ENCODE measurements at places on chromosomes 2 and 18.

- no peak for DNase-seq
Observed at GRCh38 chr2:135796606-135797005, 40.4 kb downstream of the LCT start.

DNA sequence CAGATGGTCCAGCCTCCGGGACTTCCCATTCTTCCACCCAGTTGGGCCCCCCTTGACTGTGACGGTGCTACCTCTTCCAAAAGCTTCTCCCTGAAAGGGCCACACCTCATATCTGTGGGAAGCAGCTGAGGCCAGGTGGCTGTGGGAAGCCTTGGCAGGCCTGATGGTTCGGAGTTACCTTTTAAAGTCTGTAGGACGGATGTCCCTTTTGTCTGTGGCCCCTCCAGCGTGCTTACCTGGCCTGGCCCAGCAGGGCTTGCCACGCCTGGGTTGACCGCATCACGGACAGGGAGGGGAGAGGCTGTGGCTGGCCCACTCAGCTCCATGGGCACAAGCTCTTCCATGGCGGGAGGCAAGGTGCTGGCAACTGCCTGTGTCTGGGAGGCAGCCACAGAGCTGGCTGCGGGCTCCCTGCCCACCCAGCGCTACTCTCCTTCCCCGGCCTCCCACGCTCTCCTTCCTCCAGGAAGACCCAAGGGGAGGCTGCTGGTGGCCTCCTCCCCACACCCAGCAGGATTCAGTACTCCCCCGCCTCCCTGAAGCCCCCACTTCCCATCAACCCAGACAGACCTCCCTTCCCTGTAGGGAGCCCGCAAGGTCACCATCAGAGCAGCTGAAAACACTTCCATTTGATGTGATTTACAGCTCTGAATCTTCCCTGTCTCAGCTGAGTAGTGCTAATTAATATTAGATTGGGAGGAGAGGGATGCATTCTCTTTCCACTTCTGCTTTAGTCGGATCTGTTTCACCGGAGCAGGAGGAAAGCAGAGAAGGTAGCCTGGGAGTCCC lies 52.8 kb downstream of the EDAR start:
- DNase-seq: no peak

DNA sequence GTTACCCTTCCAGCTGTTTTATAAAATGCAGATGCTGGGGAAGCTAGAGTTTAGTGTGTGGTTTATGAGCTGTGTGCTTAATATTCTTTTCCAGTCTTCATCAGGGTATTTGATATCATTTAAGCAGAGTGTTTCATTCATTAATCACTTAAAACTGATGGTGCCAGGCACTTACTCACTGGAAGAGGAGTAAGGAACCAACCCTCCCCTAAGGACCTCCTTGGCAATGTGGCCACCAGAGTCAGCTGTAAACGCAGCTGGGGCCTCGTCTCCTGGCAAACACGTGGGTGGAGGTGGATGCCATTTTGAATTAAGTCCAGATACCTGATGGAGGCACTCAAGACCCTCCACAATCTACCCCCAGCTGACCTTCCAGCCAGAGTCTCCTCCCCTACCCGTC lies 331.6 kb downstream of the CLIP4 start:
- DNase-seq: no peak

DNA sequence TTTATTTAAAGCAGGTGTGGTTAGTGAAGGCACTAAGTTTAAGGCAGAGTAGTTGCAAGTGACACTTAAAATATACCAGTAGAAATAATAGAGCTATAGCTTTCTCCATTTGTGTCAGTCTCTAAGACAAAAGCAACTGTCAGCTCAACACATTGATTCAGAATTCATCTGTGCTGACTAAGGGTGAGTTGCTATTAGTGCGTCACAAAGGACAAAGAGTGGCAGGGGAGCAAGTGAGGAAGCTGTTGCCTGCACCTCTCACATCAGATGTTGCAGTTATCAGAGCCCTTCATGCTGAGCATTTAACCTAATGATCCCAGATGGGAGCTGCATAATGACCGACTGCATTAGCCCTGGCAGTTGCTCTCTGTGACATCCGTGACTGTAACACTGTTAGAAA lies 138.6 kb downstream of the DTNA start:
- no peak for DNase-seq

- DNase-seq: no peak
Observed at GRCh38 chr2:9234680-9235146, 28.1 kb downstream of the ASAP2 start.

DNA sequence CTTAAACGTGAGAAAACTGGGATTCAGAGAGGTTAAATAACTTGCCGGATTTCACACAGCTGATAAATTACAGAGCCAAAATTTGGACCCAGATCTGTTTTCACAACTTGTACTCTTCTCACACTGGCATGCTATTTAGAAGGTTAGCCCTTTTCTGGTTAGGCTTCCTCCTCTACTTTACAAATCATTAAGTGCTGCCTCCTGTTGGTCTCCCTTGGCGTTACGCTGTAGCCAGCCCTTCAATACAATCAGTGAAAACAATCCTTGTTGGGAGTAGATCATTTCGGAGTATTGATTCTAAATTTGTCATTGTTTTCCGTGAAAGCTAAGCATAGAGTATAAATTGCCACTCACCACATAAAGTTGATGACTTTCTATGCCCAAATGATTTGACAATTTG lies 153.5 kb downstream of the ARHGAP15 start:
- DNase-seq: peak; percentile 17

All from hematopoietic multipotent progenitor cell treated with erythropoietin and hydrocortisone succinate and interleukin-3 and kit ligand, for 8 days (in vitro differentiated cells).